Stimulated activated CD4-positive, alpha-beta T cell treated with anti-CD3 and anti-CD28 coated beads, Interleukin-4, amount 100 ng/mL, for 4 hours (primary cell): ENCODE measurements at places on chromosomes 3 and 15.
A peak's percentile ranks its signal among the peaks of the same experiment; 100 is the strongest.

- no peak for DNase-seq
Observed at GRCh38 chr3:12148183-12148940, 10.3 kb downstream of the TIMP4 start.

- no peak for DNase-seq
Observed at GRCh38 chr3:1183320-1184048, 90.7 kb downstream of the CNTN6 start.

- DNase-seq = no peak
Observed at GRCh38 chr3:144341471-144341870, 369.8 kb downstream of the DIPK2A start.

GRCh38 chr3:194676471-194676870, 4.5 kb upstream of the LSG1 start:
- DNase-seq = no peak

DNA sequence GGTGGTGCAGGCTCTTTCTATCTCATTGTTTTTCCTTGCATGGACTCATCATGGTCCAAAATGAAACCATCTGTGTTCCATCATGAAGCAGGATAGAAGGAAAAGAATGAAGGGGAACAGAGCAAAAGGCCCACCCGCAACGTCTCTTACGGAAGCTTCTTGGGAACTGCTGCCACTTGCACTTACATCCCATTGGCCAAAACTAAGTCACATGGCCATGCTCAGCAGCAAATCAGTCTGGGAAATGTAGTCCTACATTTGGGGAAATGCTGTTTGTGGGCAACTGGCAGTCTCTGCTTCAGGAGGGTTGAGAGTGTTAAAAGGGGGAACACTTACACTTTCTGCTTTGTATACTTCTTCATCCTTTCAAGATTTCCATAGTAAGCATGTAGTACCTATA, 191.6 kb downstream of the SV2B start:
- no peak for DNase-seq

DNA sequence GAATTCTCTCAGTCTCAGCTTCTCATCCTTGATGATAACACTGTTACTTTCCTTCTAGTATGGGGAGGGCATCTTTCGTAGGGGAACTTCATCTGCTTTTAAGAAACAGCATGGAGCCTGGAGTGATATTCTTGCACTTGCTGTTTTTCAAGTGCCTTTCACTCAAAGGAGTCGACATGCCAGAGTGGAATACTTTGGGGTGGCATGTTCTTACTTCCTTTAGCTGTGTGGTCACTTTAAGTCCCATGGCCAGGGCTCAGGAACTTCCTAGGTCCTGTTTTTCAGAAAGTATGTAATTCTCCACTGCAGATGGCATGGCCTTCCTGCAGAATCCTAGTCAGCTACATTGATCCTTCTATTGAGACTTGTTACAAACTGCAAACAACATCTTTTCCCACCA, 28.1 kb upstream of the CDCP1 start:
- DNase-seq = no peak

DNA sequence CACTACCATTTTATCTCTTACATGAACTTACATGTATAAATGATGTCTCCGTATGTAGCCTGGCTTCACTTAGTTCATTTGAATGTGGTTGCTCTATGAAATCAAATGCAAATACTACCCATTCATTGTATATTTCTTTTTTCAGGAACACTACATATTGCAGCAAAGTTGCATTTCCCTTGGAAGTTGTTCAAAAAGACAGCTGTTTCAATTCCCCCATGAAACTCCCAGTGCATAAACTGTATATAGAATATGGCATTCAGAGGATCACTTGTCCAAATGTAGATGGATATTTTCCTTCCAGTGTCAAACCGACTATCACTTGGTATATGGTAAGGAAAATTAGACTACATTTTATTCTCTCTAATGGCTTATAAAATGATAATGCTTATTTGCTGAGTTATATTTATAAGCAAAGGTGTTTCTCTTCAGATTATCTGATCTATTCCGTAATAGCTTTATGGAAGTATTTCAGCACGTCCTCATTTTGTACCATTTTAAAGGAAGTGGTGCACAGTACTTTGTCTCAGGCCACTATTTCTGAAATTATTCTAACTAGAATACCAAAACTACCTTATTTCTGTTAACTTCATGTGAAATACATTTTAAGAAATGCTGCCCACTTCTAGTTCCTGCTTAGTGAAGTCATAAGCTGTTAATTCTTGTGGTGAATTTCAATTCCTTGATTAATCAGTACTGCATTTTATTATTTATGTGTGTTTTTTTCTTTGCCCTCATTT, 95.1 kb downstream of the IL1RAP start:
- no peak for DNase-seq

DNA sequence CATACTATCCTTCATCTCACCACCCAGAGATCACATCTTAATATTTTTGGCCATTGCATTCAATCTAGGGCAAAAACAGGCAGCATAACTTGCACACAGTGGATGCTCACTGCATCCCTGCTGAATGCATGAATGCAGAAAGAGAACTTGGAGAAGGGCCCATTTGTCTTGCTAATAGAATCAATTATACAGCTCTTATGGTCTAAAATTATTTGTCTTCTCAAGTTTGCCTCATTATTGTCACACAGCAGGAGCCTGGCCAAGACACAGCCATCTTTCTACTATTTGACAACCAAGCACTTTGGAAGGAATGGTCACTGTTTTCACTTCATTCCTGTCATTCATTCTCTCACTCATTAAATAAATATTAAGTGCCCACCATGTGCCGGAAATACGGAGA, 1.2 kb upstream of the ARHGEF26 start:
- DNase-seq = no peak

- DNase-seq = no peak
Observed at GRCh38 chr15:43941555-43941954, 114.8 kb downstream of the WDR76 start.

GRCh38 chr3:186772701-186773417, 10.5 kb upstream of the EIF4A2 start:
- DNase-seq = peak; percentile 63

DNA sequence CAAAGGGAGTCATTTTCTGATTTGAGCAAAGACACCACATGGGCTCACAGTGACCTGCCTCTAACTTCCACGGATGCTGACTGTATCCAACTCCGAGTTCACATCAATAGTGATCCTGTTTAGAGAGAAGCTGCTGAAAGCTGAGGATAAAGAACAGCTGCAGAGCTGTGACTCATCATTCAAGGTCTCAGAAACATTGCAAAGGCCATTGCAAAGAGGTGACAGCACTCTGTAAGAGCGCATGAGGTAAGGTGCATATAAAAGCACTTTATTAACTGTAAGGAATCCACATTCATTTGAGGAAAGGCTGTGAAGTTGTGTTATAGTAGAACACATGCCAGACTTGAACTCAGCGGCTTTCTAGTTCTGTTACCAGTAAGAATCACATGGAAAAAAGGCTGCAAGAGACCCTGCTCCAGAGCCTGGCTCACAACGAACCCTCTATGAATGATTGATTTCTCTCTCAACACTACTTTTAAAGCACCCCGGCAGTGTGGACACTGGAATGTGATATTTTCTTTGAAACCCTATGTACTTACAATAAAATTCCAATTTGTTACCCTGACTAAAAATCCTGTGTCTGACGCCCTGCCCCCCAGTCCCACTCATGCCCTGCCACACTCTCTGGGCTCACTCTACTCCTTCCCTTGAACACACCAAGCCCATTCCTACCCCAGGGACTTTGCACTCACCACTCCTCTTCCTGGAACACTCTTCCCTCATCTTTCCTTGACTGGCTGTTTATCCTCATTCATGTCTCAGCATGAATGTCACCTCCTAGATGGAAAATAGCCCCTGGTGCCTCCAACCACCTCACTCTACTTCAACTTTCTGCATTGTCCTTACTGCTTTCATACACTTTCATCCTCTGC, 111.2 kb downstream of the LSM3 start:
- no peak for DNase-seq

GRCh38 chr3:110738531-110738930, 333.1 kb upstream of the NECTIN3 start:
- DNase-seq = no peak

DNA sequence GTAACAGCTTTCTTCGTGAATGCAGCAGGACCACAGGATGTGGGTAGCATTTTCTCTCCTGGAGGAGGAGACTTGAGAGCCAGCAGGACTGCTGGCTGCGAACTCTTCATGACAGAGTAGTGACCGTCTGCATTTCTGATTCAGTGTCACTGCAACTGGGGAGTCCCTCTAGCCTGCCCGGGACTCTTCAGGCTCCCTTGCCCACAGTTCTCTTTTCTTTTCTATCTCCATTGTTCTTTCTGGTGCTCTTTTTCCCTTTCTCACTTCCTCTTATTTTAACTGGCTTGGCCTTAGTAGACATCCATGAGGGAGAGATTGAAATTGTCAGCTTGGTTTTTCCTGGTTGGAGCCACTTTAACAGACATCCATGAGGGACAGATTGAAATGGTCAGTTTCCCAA, 49.9 kb upstream of the P2RY1 start:
- DNase-seq = no peak

- DNase-seq = no peak
Observed at GRCh38 chr15:83871808-83872559, 218.1 kb downstream of the ADAMTSL3 start.

GRCh38 chr3:115293321-115293720, 146.2 kb upstream of the ZBTB20 start:
- DNase-seq = no peak
